Stimulated activated CD4-positive, alpha-beta T cell treated with anti-CD3 and anti-CD28 coated beads, Interleukin-2, amount 100 ng/mL, for 24 hours (primary cell): ENCODE measurements at places on chromosomes 4 and X.

DNA sequence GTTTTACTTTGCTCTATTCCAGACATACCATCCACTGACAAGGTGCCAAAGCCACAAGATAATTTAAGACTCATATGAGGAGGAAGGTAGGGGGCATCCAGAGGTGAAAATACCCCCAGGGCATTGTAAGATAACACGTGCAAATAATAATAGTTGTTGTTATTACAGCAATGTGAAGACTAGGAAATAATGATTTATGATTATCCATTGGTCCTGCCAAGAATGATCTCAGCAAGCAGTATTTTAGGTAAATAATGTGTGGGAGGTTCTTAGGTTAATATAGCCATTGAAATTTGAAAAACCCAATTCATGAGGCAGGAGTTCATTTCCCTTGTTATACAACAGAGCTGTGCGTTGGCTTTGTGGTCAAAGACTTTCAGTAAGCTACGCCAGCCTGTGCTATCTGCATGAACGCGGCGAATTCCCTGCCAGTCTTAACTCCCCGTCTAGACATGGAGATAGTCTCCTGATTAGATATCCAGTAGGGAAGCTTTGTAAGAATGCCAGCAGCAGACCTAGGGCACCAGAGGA, 47.2 kb upstream of the MXRA5 start:
- no peak for DNase-seq

- no peak for DNase-seq
These were observed 101.9 kb upstream of the SFRP2 start for GRCh38 chr4:153890761-153891160.

DNA sequence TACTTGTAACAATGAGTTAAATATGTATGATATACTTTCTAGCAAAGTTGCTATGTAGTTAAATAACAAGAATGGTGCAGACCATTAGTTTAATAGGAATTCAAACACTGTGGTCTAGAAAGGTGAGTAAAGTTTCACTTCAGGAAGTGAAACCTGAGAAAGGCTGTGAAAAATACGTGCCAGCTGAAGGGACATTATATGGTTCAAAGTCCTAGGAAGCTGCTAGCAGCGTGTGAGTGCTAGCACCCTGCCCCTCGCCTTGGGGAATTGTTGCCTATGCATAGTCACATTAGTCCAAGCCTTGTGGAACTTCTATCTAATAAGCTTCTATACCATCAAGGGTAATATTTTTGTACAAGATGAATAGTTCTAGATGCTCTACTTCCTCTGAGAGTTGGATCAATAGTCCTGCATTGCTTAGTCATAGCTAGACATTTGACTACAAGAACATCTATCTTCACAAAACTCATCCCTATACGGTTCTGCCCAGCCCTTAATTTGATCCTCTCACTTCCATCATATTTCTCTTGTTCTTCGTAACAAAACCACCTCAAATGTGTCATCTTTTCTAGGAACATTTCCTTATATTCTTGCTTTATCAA, 45.8 kb upstream of the ARSJ start:
- DNase-seq, result no peak

DNA sequence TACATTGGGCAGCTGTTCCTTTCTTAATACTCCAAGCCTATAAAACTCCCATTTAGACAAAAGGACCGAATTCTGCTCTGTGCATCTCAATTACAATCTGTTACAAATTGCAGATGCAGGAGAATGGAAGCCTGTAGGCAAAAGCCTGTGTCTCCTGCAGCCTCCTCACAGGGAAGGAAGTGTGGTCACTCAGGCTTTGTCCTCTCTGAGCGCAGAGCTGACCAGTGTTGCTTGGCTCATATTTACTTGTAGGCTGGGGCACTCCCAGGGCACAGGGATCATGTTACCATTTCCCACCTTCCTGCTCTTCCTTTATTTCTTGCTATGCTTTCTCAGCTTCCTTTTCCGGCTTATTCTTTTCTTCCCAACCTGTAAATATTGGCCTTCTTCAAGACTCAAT, 15.7 kb downstream of the SUPT20HL2 start:
- DNase-seq, result no peak

- no peak for DNase-seq
These were observed 307.6 kb upstream of the NOCT start for GRCh38 chr4:138707746-138708677.

DNA sequence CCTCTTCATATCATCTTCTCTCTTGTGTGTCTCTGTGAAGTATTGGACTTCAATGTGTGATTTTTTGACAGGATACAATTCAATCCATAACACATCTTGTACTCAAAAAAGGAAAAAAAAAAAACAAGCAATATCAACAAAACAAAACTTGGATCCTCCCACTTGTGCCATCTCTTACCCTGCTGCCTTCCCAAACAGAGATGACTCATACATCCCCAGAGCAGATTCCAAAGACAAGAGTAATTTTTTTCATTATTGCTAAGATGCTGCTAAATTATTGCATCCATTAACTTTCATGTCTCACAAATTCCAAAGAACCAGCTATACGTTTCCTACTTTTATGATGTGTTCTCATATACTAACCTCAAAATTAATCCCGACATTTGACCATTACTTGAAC, 479.2 kb downstream of the GBA3 start:
- DNase-seq, result no peak

DNA sequence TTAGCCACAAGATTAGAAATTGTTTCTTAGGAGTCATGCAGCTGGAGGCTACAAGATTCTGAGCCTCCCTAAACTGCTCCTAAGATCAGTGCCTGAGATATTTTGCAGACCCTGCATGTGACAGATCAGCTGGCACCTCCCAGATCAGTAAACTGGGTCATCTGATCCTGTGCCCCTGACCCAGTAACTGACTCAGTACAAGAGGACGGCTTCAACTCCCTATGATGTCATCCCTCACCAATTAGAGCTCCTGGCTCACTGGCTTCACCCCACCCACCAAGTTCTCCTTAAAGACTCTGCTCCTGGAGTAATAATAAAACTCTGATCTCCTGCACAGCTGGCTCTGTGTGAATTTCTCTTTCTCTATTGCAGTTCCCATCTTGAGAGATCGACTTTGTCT, 45.4 kb upstream of the PNPLA4 start:
- no peak for DNase-seq

DNA sequence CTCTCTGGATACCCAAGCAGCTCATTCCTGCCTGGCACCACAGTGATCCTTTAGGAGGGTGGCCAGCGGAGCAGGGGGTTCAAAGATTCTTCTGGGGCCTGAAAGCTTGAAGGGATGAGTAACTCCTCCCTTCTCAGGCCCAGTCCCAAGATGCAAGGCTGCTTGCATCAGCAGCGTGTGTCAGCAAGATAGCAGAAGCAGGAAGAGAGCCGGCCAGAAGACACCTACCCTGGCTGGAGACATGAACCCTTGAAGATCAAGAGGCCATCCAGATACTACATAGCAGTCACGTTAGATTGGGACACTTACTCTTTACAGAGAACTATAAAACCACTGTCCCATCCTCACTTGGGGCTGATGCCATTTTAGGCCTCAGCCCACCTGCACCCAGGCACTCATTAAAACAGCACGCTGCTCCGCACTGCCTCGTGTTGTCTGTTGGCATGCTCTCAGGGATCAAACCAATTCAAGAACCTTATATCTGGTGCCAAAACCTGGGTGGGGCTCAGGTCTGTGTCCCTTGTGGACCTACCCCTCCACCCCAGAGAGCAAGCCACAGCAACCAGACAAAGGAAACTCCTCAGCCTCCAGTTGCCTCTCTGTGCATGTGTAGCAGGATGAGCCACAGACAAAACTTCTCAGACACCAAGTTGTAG, 6.5 kb downstream of the UGT2B17 start:
- DNase-seq, result no peak

DNA sequence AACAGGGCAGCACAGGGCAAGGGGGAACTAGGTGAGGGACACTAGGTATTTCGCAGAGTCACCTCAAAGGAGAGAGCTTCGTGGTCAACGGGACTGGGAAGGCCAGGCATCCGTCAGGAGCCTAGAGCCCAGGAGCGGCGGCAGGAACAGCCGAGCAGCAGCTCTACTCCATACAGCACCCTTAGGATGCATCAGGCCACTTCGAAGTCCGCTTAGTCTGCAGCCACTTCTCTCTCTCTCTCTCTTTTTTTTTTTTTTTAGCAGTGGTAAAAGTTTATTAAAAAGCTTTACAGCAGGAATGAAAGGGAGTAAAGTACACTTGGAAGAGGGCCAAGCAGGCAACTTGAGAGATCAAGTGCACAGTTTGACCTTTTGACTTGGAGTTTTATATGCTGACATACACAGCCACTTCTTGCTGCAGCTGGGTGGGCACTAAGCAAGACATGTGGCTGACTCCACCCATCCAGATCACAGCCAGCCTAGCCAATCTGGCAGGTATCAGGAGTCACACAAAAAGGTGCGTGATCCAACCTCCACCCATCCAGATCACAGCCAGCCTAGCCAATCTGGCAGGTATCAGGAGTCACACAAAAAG, 209.7 kb upstream of the RADX start:
- no peak for DNase-seq

DNA sequence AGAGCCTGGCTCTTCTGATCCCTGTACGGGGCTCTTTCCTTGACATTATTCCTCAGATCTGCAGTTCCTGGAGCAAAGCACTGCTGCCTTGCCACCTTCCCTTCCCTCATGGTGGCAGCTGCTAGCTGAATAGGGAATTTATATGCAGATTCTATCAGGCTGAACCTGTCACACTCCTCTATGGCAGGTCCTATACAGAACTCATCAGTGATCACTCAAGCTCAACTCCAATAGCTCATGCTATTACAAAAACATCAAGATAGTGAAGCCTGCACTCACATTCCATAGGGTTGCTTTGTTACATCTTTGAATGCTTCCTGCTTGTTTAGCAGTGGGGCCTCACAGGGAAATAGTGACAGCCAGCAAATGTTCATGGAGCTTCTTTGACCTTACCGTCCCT, 71.7 kb downstream of the SLC2A9 start:
- DNase-seq, result no peak

DNA sequence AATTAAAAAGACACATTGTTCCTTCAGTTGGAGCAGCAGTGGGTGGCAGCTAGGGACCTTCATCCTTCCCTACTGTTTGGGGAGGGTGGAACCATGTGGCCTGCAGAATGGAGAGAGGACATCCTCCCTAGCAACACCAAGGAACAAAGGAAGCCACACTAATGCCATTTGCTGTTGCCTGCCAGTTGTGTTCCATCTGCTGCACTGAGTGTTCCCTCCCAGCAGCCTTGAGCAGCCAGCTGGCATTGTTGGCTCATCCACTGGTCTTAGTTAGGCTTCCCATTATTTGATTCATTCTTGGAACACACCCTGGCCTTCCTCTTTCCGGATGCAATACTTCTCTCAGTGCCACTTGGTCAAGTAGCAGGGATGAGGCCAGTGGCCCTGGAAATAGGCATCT, 25.0 kb upstream of the HMGB3 start:
- no peak for DNase-seq

- no peak for DNase-seq
These were observed 26.8 kb upstream of the AREG start for GRCh38 chr4:74418063-74418670.

DNA sequence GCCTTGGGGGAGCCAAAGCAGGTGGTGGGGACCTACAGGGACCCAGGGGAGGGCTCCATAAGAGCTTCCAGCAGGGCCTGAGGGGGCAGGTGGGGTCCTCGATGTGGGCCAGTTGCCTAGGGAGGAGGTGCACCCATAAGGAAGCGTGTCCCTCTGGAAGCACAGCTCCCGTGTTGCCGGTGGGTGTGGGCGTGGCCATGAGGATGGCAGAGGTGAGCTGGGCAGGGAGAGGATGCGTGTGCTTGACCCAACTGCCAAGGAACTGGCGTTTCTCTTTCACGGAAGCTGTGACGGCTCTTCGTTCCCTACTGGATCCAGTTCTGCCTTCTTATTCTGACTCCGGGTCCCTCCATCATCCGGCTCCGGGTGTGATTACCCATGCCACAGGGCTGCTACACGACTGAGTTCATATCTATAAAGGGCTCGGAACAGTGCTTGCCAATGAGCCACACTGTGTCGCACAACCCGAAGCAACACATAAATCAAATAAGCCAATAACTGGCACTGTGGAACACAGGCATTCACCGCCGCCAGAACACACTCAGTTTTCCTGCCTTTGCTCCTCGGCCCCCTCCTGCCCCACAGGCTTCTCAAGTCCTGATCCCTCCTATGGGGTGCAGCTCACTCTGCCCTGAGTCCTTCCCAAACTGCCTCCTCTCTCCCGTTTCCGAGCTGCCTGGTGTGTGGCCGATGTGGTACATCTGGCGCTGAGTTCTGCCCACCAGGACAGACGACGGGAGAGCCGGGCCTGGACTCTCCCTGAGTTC, 35.5 kb downstream of the RNF212 start:
- DNase-seq, result no peak

DNA sequence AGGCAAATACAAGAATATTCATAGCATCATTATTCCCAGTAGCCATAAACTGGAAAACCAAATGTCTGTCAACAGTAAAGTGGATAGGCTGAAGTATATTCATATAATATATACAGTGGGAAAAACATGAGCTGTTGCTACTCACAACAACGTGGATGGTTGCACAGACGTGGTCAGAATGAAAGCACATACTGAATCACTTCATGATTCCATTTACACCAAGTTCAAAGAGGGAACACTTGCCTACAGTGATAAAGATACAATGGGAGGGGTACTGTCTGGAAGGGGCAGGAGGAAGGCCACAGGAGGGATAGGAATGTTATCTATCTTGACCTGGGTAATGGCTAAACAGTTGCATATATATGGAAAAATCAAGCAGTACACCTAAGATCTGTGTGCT, 25.3 kb downstream of the APBB2 start:
- DNase-seq, result no peak

DNA sequence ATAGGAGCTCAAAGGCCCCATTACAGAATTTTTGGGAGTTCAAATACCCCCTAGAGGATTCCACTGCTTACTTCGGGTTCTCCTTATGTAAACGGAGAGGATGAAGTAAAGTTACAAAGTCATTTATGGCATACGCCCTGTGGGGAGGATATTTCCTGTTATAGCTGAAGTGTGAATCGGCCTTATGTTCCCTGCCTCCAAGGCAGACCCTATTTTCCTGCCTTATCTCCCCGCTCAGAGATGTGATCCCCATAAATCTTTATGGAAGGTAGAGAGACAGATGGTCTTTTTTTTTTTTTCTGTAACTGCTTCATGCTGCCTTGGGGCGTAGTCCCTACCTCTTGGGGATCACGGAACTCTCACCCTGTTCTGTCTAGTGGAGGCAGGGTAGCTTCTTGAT, 56.0 kb upstream of the DHX15 start:
- DNase-seq, result no peak

- DNase-seq, result no peak
These were observed 30.1 kb upstream of the UGT2B17 start for GRCh38 chr4:68606240-68606639.

DNA sequence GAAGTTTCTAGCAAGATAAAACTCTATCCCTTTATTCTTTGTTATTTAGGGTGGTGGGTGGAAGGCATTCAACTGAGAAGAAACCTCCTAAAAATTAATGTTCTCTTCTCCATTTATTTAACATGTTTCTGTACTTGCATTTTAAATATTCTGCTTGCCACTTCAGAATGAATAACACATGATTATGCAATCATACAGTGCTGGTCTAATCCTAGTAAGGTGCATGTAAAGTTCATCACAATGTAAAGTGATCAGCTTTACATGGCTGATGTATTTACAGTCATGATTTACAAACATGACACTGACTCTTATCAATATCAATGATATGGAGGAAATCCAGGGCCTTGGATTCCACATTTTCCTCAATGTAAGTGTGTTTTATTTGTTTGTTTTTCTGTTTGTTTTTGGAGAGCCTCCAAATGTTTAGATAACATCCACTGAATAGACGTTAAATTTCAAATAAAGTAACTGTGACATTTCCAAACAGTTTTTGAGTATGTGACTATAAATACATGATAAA, 342.1 kb upstream of the CTSO start:
- no peak for DNase-seq
